ENCODE measurements at places on chromosomes 4 and X.

- DNase-seq = no peak
Measured at GRCh38 chr4:121817701-121818100, 6.0 kb downstream of the CCNA2 start.

- DNase-seq = no peak
Measured at GRCh38 chr4:52716364-52717151, 34.7 kb downstream of the ERVMER34-1 start.

DNA sequence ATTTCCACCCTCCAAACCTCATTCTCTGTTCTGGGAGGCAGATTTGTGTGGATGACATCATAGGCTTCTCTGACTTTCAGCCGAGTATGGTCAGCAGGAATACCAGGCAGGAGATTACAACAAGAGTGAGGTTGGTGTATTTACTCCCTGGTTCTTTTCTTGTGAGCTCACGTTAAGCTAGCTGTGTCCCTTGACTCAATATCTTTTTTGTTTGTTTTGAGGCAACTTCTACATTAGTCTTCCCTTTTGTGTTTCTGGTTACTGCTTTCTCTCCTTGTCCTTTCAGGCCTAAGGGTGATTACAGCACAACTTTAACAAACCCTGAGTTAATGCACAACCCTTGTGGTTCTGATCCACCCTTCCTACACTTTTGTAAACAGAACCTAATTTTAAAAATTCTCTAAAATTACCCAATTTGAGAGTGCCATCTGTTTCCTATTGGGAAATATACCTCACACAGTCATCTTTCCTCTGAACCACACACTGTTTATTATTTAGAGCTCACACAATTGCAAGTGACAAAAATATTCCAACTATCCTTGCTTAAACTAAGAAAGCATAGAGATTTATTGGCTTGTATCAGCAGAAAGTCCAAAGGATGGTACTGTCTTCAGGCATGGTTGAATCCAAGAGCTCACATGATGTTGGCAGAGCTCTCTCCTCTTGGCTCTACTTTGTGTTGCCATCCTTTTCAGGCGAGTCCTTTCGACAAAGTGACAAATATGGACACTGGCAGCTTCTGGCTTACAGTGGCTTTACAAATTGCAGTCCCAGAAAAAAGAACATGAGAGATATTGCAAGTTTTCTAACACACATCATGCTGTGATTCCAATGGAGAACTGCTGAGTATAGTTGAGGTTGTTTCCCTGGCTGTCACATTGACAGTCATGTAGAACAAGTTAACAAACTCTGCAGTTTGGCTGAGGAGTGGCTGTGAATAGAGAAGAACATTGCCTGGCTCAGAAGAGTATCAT, 150.5 kb upstream of the DDIT4L start:
- DNase-seq = no peak

- DNase-seq = no peak
Measured at GRCh38 chr4:53507671-53508286, 83.5 kb downstream of the LNX1 start.

DNA sequence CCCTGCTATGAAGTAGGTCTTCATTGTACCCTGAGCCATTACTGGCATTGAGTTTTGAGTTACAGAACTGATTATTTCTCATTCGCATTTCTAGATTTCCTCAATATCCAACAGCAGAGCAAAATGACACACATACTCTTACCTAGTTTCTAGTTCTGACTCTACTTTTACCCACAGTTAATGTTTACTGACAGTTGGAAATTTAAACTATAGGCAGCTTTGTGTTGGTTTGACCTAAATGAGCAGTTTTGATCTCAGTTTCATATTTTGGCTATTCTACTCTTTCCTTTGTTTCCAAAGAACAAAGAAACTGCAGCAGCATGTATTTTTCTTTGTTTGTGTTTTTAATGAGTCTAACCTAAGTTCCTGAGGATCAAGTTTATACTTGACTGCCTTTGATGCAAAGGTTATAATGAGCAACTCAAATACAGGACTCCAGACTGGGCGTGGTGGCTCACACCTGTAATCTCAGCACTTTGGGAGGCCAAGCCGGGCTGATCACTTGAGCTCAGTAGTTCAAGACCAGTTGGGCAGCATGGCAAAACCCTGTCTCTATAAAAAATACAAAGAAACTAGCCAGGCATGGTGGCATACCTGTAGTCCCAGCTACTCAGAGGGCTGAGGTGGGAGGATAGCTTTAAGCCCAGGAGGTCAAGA, 30.4 kb downstream of the TXK start:
- no peak for DNase-seq
